ENCODE measurements at places on chromosomes 7 and 10.

DNA sequence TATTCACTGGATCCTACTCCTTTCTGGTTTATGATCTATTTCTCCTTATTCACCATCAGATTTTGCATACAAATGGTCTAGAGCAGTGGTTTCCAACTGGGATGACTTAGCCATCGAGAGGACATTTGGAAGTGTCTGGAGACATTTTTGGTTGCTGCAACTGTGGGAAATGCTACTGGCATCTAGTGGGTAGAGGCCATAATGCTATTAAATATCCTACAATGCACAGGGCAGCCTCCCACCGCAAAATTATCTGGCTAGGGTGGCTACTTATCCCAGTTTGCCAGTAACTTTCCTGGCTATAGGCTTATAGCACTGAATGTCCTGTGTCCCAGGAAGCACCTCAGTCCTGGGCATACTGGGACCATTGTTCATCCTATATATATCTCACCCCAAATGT lies 21.5 kb upstream of the DDX50 start:
- no peaks in the 10 kb centered on the region for H3K4me1 ChIP-seq
- H3K27ac ChIP-seq, result no peak overlapping the region
- no peaks in the 10 kb centered on the region for H3K36me3 ChIP-seq
- DNase-seq, result no peak

- H3K27ac ChIP-seq, result no peak overlapping the region
- H3K4me3 ChIP-seq, result no peak overlapping the region
- H3K27me3 ChIP-seq, result no peaks in the 10 kb centered on the region
- H3K36me3 ChIP-seq, result no peaks in the 10 kb centered on the region
- no peak for DNase-seq
- H3K4me1 ChIP-seq, result no peaks in the 10 kb centered on the region
Measured at GRCh38 chr10:84047258-84048010, 91.9 kb upstream of the GHITM start.

DNA sequence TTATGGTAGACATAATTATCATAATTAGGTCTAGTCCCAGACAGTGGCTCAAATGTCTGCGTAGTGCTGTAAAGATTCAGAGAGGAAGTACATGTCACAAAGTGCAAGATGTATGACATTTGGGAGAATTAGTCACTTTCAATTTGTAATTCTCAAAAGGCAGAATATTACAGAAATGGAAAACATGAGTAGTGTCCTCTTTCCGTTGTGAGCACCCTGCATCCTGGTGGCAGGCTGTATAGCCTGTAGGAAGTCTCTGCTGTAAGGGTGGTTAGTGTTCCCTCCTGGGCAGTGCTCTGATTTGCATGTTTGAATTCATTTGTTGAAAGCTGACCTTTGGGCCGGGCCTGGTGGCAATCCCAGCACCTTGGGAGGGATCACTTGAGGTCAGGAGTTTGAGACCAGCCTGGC lies 17.0 kb downstream of the CDK14 start:
- H3K4me3 ChIP-seq, result no peak overlapping the region
- H3K27me3 ChIP-seq, result no peaks in the 10 kb centered on the region
- H3K4me1 ChIP-seq, result no peaks in the 10 kb centered on the region
- H3K27ac ChIP-seq, result no peak overlapping the region
- H3K36me3 ChIP-seq, result no peaks in the 10 kb centered on the region
- no peak for DNase-seq

GRCh38 chr7:29135846-29136245 lies 10.5 kb downstream of the CPVL start:
- no peaks in the 10 kb centered on the region for H3K27me3 ChIP-seq
- no peaks in the 10 kb centered on the region for H3K36me3 ChIP-seq
- DNase-seq, result no peak
- no peak overlapping the region for H3K4me3 ChIP-seq

DNA sequence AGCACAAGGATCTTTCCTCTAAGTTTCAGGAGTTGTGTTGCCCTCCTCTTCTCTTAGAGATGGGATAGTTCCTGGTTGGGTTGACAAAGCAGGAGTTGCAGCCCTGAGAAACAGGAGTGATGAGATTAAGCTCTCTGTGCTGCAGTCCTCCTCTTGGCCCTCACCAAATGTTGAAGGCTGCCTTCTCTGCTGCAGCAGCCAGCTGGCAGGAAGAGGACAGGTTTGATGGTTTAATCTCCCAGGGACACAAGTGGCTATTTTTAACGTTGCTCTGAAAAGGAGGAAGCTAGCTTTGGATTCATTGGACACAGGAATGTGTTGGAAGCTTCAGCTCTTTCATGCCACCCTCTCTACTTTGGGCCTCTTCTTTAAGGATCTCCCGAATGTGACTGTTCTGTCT lies 9.4 kb downstream of the STRIP2 start:
- H3K27ac ChIP-seq, result no peak overlapping the region
- H3K4me3 ChIP-seq, result no peak overlapping the region
- no peaks in the 10 kb centered on the region for H3K4me1 ChIP-seq

DNA sequence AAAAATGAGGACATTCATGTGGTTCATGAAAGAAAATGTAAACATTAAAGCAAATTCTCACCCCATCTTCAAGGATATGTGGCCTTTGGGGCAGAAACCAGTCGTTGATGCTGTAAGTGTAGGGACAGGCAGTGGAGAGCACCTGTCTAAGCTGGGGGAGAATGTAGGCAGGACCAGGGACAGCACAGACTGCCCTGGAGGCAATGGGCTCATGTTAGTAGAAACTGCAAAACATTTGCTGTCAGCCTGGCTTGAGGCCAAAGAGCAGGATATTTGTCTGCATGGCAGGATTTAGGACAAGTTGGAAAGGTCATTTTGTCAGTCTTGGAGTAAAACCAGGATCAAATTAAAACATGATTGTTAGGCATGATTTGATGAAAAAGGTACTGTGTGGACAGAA lies 211.6 kb upstream of the AGK start:
- H3K4me1 ChIP-seq, result no peaks in the 10 kb centered on the region
- H3K27ac ChIP-seq, result no peak overlapping the region
- H3K27me3 ChIP-seq, result no peaks in the 10 kb centered on the region
- no peaks in the 10 kb centered on the region for H3K36me3 ChIP-seq
- no peak overlapping the region for H3K4me3 ChIP-seq

GRCh38 chr10:56874950-56875349 lies 513.9 kb upstream of the ZWINT start:
- no peaks in the 10 kb centered on the region for H3K27me3 ChIP-seq
- no peak overlapping the region for H3K27ac ChIP-seq
- no peak overlapping the region for H3K4me3 ChIP-seq
- H3K36me3 ChIP-seq, result no peaks in the 10 kb centered on the region
- H3K4me1 ChIP-seq, result no peaks in the 10 kb centered on the region
- DNase-seq, result no peak

GRCh38 chr10:103278537-103278823 lies 1.5 kb downstream of the INA start:
- no peak for DNase-seq
- H3K4me1 ChIP-seq, result no peaks in the 10 kb centered on the region
- no peak overlapping the region for H3K27ac ChIP-seq
- no peak overlapping the region for H3K4me3 ChIP-seq
- H3K36me3 ChIP-seq, result no peaks in the 10 kb centered on the region

DNA sequence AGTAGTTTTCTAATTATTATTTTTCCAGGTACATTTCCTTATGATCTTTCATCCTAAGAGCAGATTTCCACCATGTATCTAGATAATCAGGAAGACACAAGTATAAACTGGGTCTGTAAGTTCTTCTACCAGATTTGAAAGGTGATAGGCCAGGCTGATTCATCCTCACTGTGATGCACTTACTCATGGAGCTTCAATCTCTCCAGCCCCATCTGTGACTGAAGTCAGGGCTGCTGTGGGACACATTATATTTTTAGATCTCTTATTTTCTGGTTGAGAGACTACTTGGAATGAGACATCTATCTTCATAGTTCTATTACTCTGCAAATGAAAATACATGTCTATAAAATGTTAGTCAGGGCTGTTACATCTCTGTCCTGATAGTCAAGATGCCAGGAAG lies 85.5 kb upstream of the SLC25A13 start:
- no peak for DNase-seq
- no peak overlapping the region for H3K4me3 ChIP-seq
- no peaks in the 10 kb centered on the region for H3K36me3 ChIP-seq
- H3K27ac ChIP-seq, result no peak overlapping the region
- H3K27me3 ChIP-seq, result no peaks in the 10 kb centered on the region

DNA sequence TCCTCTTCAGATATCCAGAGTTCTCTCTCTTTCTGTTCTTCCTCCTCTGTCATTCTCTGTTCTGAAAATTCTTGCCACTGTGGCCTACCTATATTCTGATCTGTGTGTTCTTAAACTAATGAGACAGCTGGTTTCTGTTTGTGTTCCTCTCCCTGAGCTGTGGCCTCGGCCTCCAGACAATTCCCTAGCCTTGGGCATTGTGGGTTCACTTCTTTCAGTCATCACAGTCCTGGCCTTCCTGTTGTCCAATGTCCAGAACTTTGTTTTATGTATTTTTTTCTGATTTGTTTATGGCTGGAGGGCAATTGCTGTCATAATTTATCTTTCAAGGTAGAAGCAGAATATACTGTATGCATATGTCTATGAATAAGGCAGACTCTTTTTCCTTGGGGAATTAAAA lies 173.2 kb upstream of the MTPN start:
- H3K27me3 ChIP-seq, result no peaks in the 10 kb centered on the region
- no peaks in the 10 kb centered on the region for H3K36me3 ChIP-seq
- H3K4me1 ChIP-seq, result no peaks in the 10 kb centered on the region
- no peak for DNase-seq

DNA sequence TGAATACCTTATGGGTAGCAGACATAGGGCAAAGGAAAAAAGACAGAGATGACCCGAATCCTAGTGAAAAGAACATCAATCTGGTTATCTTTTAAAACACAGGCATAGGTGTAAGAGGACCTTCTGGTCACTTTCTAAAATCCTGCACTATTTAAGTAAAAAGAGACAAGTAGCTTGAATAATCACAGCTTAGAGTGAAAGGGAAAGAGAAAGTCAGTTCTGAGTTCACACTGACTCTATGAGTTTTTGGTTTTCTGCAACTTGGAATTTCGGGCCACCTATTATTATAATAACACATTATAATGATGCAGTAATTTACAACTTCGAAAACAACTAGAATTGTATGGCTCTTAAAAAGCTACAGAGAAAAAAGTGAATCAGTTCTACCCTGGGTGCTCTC lies 247.8 kb downstream of the DOCK4 start:
- DNase-seq, result no peak
- H3K4me3 ChIP-seq, result no peak overlapping the region
- no peaks in the 10 kb centered on the region for H3K36me3 ChIP-seq
- no peaks in the 10 kb centered on the region for H3K4me1 ChIP-seq
- no peak overlapping the region for H3K27ac ChIP-seq

- no peaks in the 10 kb centered on the region for H3K4me1 ChIP-seq
- no peaks in the 10 kb centered on the region for H3K27me3 ChIP-seq
- no peaks in the 10 kb centered on the region for H3K36me3 ChIP-seq
- no peak overlapping the region for H3K4me3 ChIP-seq
- no peak overlapping the region for H3K27ac ChIP-seq
Measured at GRCh38 chr10:6689036-6689435, 109.0 kb upstream of the PRKCQ start.

- no peak for DNase-seq
- no peaks in the 10 kb centered on the region for H3K36me3 ChIP-seq
- no peaks in the 10 kb centered on the region for H3K4me1 ChIP-seq
- no peak overlapping the region for H3K4me3 ChIP-seq
- no peaks in the 10 kb centered on the region for H3K27me3 ChIP-seq
Measured at GRCh38 chr10:817371-817770, 114.1 kb downstream of the LARP4B start.

- no peak for DNase-seq
- no peaks in the 10 kb centered on the region for H3K4me1 ChIP-seq
- H3K4me3 ChIP-seq, result no peak overlapping the region
- H3K36me3 ChIP-seq, result no peaks in the 10 kb centered on the region
Measured at GRCh38 chr7:122123746-122124145, 20.3 kb downstream of the AASS start.

- no peaks in the 10 kb centered on the region for H3K4me1 ChIP-seq
- DNase-seq, result no peak
- no peak overlapping the region for H3K4me3 ChIP-seq
- no peak overlapping the region for H3K27ac ChIP-seq
- H3K27me3 ChIP-seq, result no peaks in the 10 kb centered on the region
Measured at GRCh38 chr10:114703377-114704107, 45.5 kb upstream of the ABLIM1 start.

DNA sequence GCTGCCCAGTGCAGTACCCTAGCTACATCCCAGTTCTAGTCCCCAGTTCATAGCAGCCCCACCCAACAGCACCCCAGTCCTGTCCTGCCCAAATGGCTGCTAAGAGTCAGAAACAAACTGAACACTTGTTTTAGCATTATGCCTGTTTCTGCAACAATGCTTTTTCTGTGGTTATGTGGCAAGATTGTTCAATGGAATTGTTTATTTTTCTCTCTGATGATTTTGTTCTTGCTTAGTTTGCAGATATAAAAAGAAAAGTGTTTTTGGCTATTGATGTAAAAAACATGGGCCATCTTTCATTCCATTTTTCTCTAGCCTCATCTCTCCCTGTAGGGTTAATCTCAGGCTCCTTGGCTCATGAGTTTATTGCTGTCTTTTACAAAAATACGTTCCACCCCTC lies 42.5 kb downstream of the LRRC4 start:
- no peak overlapping the region for H3K27ac ChIP-seq
- DNase-seq, result no peak
- H3K27me3 ChIP-seq, result no peaks in the 10 kb centered on the region
- H3K36me3 ChIP-seq, result no peaks in the 10 kb centered on the region
- no peak overlapping the region for H3K4me3 ChIP-seq

DNA sequence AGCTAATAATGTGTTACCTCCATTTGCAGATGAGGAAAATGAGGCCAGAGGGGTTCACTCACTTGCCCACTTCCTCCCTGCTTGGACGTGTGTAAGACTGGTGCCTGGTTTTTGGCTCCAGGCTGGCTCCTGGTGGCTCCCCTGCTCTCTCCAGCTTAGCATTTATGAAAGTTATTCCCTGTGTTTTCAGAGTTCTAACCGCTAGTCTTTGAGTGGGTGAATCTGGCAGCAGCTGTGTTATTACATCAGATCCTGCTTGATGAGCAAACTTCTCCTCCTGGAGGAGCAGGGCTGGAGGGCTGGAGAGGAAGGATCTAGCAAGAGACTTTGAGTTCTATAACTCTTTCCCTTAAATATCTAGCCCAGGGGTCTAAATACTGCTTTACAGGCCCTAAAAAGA lies 80.9 kb upstream of the AGBL3 start:
- H3K27me3 ChIP-seq, result no peaks in the 10 kb centered on the region
- peaks cover 16% of the 10 kb centered on the region for H3K4me1 ChIP-seq
- H3K27ac ChIP-seq, result peak overlapping the region; percentile 49

- no peak for DNase-seq
- no peak overlapping the region for H3K27ac ChIP-seq
- no peaks in the 10 kb centered on the region for H3K27me3 ChIP-seq
- no peaks in the 10 kb centered on the region for H3K36me3 ChIP-seq
- no peaks in the 10 kb centered on the region for H3K4me1 ChIP-seq
Measured at GRCh38 chr10:60281792-60282353, 107.8 kb downstream of the ANK3 start.

DNA sequence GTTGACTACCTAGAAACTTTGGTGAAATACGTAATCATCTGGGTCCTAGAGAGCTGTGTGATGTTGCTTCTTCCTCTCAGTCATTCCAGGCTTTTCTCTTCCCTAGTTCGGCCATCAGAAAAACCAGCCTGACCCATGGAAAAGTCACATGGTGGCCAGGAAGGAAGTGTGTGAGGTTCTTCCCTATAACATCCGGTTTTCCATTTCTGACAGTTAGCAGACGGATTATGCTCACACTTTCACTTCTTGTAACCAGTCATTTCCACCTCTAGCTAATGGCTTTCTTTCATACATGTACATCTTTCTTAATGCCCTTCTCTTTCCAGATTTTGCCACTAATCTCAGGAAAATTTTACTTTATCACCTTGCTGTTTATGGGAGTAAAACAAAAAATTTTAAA lies 110.0 kb upstream of the GLCCI1 start:
- H3K27ac ChIP-seq, result no peak overlapping the region
- no peak overlapping the region for H3K4me3 ChIP-seq
- no peaks in the 10 kb centered on the region for H3K27me3 ChIP-seq
- no peaks in the 10 kb centered on the region for H3K36me3 ChIP-seq
- no peak for DNase-seq
- H3K4me1 ChIP-seq, result no peaks in the 10 kb centered on the region
